Left colon (tissue), 2 donors: ENCODE measurements at places on chromosomes 1 and 21. TPM values are rescaled to one million over a fixed set of nuclear protein-coding genes. Genes with fewer than 3 reads are reported as not detected.

COL8A2 gene
- 0.55 TPM for total RNA-seq

RGL1 gene
- 12.7 TPM for total RNA-seq

RSPO1 gene
- 0.78 TPM for total RNA-seq

OR10J1 gene
- not detected for total RNA-seq

DPT gene
- total RNA-seq: 30.9 TPM

LDLRAD1 gene
- not detected for total RNA-seq

ANGPTL3 gene
- not detected for total RNA-seq

RAB29 gene
- 7.3 TPM for total RNA-seq

TMEM125 gene
- total RNA-seq: 52.4 TPM

TPTE gene
- not detected for total RNA-seq

IGSF9 gene
- 46.3 TPM for total RNA-seq

CCDC27 gene
- total RNA-seq: not detected

NCAM2 gene
- total RNA-seq: 3.5 TPM

HMCN1 gene
- total RNA-seq: 1.7 TPM

SYDE2 gene
- total RNA-seq: 7.2 TPM

CAPN8 gene
- total RNA-seq: 87.8 TPM

CENPF gene
- total RNA-seq: 17.7 TPM

MRPL37 gene
- 78.0 TPM for total RNA-seq

STYXL2 gene
- total RNA-seq: not detected

TAL1 gene
- total RNA-seq: 1.3 TPM

BSND gene
- total RNA-seq: not detected

KRTAP10-6 gene
- total RNA-seq: not detected

KRTAP11-1 gene
- total RNA-seq: not detected

SAMSN1 gene
- 4.2 TPM for total RNA-seq

TMEM59 gene
- total RNA-seq: 782 TPM

OR10Z1 gene
- total RNA-seq: not detected

RNF186 gene
- total RNA-seq: 53.7 TPM
